Kidney glomerular epithelial cell (primary cell): ENCODE measurements at places on chromosomes 6 and 20.
A peak's percentile ranks its signal among the peaks of the same experiment; 100 is the strongest.

DNA sequence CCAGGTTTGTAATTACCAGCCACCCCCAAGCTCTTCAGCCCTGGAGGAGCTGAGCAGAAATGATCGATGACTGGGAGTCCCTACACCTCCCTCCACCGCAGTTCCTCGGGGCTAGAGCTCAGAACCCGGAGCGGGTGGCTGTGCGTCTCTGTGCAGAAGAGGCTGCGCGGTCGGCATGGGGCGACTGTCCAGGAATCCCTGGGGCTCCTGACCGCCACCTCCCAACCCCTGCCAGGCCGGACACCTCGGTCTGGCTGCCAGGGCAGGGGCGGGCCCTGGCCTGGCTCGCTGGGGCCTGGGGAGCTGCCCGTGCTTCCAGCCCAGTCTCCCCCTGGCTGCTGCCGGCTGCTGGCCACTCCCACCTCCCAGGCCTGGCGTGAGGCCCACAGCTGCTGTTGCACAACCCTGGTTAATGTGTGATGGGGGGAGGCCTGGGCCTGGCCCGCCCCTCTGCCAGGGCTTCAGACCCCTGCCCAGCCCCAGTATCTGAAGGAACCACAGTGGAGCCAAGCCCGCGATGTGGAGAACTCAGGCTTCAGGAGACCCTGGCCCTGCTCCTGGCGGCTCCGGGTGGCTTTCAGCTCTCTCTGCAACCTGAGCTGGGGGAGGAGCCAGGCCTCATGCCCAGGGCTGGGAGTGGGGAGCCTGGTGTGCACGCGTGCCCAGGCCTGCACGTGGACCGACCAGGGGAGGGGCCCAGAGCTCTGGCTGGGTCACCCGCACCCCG is 1.2 kb downstream of the SLC2A4RG start:
- DNase-seq: peak; percentile 81

DNA sequence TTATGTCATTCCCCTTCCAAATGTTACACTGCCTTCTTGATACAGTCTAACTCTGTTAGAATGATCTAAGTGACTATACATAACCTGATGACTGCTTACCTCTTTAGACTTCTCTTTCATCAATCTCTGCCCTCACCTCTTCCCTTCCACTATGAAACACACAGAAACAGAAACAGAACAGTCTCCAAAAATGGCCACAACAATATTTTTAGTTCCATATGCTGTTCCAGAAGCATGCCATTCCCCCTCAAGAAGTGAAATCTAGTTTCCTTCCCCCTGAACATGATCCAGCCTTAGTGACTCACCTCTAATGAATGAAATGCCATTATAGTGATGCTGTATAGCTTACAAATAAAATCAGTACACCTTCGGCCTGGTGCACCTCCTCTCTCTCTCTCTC is 229.3 kb upstream of the TENT5A start:
- peak; percentile 51 for DNase-seq

DNA sequence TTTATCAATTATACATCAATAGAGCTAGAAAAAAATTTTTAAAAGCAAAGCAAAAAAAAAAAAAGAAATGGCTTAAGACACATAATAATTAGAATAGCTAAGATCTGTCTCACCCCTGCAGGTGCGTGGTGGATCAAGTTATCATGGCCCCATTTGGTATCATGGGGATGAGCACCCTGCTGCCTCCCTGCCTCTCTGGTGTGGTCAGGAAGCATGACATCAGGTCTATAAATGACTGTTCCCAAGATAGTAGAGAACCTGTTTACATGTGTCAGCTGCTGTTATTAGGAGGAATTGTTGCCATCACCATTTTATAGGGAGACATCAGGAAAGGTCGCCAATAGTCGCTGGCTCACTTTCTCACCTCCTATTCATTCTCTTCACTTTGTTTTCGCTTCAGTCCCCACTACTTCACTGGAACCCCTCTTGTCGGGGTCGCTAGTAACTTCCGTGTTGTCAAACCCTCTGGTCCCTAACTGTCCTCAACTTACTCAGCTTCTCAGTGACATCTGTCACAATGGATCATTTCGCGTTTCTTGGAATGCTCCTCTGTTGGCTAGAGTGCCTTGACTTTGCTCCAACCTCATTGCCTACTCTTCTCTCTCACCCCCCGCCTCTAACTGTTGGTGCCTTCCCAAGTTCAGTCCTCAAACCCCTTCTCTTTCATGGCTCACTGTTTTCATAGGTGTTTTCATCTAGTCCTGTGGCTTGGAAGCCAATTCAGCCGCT is 4.7 kb downstream of the DNTTIP1 start:
- DNase-seq: no peak

DNA sequence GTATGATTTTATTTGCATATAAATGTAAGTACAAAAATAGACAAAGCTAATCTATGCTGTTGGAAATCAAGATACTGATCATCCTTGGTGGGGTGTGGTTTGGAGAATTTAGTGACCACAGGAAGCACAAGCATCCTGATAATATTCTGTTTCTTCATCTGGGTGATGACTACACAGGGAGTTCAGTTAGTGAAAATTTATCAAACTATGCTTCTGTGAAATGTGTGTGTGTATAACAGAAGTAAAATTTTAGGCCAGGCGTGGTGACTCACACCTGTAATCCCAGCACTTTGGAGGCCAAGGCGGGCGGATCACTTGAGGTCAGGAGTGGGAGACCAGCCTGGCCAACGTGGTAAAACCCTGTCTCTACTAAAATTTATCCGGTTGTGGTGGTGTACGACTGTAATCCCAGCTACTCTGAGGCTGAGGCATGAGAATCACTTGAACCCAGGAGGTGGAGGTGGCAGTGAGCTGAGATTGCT is 20.6 kb downstream of the ENPP3 start:
- DNase-seq: no peak

DNA sequence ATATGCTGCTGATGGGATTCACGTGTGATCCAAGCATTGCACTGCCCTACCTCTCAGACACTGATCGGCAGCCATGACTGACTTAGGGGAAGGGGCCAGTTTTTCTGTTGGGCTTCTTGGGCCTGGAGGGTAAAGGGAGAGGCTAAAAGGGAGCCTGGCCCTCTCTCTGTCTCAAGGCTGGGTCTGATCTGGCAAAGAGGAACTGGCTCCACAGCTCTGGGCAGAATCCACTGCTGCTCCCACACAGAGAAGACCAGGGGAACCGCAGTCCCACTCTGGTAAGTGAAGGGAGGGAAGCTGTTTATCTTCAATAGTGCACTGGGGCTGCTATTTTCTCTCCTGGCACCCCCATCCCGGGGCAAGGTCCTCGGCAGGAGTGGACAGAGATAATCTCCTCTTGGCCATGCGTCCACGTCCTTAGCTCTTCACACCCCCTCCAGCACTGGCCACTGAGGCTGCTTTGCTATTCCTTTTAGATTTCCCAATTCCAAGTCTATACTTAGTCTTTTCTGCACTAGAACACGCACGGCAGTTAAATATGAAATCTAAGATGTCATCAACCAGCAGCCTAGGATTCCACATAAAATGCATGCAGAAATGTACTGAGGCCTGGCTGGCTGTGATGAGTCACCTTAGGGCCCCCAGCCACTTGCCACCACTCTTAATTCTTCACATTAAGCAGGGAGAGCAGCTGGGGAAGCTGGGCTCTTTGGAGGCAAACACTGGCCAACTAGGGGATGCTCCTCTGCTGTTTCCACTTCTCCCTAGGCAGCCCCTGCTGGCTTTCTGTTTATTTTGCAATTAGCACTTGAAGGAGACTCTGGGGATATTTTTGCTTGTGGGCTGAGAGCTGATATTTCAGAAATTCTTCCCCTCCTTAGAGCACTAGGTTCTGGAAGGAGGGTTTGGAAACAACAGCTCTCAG is 87.8 kb upstream of the ARMC2 start:
- no peak for DNase-seq

- DNase-seq: no peak
Measured at GRCh38 chr6:113809826-113810225, 47.3 kb upstream of the MARCKS start.

DNA sequence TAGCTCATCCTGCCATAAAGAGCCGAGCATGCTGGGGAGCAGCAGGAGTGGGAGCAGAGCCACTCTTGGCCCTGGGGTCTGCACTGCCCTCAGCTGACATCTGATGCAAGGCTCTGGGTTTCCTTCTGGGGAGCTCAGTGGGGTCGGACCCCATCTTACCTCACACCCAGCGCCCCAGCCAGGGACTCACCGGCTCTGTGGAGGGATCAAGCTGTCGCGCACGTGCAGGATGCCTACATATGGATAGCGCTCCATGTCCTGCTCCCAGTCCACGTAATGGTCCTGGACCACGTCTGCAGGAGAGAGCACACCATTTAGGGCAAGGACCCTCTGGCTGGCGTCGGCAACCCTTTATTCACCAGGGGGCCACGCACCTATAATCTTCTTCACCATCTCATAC is 12.2 kb downstream of the LEMD2 start:
- no peak for DNase-seq

GRCh38 chr6:138885156-138885819 is 89.4 kb downstream of the ECT2L start:
- no peak for DNase-seq

DNA sequence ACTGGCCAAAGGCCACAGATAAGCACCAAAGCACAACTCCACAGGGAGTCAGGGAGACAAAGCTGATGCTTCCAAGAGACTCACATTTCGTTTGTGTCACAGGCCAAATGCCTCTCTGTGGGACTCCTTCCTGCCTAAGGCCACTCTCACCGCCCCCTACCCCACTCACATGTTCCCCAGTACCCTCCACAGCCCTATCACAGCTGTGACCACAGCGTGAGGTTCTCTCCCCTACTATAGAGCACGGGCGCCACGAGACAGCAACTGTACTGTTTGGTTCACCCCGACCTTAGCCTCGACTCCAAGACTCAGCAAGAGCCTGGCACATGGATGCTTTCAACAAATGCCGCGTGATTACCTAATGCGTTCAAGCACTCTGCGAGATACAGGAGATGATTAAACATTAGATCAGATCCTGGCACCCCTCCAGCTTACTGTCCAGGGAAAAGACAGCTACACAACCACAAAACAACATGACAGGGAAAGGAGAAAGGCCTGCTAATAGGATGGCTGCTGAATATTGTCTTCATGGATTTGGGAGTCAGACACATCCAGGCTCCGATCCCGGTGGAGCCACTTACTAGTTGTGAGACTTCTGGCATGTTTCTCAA is 105.5 kb downstream of the AGPAT4 start:
- DNase-seq: peak; percentile 94

DNA sequence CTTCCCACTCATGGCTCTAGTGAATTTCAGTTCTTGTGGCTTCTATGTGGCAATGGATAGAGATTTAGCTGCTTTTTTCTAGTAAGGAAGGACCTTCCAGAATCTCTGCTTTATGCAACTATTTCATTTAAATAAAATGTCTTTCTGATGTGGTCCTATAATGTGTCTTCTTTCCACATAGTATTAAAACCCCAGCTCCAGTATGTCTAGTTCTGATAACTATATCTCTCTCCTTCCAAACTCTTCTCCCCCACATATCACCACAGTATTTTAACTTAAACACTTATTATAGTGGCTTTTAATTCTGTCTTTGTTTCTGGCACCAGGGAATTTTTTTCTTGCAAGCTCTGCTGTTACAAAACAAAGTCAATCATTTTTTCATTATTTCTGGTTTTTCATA is 40.6 kb upstream of the SUMO4 start:
- no peak for DNase-seq

- no peak for DNase-seq
Measured at GRCh38 chr6:36757943-36758508, 60.4 kb downstream of the RAB44 start.
